ENCODE measurements at places on chromosomes 3 and 15.

- DNase-seq = no peak
These were observed 77.0 kb downstream of the LRRC3B start for GRCh38 chr3:26699553-26699952.

- DNase-seq = no peak
These were observed 1030.4 kb upstream of the CADM2 start for GRCh38 chr3:83928391-83928790.

- no peak for DNase-seq
These were observed 299.0 kb downstream of the ZBTB20 start for GRCh38 chr3:114848082-114848481.

DNA sequence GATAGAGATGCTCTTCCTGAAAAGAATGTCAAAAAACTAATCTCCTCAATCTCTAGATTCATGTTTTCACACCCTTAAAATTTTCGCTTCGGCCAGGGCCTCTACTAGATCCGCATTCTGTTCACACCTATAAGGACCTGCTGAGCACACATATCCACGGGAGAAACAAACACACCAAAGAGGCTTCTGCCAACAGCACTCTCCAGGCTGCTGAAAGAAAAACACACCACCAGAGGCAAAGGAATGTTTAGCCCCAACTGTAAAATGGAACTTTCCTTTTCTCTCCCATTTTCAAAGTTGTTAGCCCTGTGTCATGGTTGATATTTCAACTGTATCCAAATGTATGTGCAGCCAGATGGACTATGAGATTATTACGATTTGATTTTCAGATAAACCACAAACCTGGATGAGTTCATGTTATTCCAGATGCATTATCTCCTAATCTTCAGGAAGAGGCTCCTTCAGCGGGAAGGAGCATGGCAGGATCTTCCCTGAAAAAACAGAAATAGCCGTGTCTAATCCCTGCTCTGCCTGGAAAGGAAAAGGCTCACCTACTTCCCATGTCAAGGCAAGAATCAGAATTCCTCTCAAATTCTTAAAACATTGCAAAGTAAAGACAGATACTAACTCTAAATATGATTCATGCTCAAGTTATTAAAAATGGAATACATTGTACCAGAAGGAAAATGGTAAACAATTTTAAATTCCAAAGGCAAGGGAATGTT lies 442.7 kb upstream of the NR2F2 start:
- DNase-seq = no peak
